ENCODE measurements at places on chromosomes 3 and 15.

- DNase-seq = no peak
Observed at GRCh38 chr15:101457696-101458095, 31.8 kb downstream of the PCSK6 start.

DNA sequence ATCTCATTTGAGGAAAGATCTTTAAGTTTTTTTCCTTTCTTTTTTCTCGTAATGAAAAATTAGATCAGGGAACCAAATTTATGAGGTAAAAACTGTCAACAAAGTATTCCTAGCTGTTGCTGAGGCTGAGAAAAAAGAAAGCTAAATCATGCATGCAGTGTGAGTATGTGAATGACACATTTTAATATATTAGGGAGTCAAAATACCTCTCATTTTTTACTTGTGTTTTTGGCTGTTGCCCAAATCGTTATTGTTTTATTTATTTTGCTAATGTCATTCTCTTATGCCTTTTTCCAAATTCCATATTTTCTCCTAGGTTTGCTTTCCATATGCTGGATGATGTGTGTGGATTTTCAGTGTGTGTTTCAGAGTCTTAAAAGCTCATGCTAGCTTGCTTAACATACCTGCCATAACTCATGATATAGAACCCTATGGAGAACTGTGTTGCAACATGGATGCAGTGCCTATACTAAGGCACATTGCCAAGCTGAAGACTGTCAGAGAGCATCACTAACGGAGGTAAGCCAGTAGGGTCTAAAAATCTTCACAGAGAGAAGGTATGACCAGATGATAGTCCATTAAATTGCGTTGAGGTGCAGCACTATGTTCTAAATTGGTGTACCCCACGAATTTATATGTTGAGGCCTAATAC is 629.5 kb upstream of the KCNMB2 start:
- DNase-seq = no peak

- no peak for DNase-seq
Observed at GRCh38 chr3:141650783-141651182, 87.3 kb upstream of the RNF7 start.

DNA sequence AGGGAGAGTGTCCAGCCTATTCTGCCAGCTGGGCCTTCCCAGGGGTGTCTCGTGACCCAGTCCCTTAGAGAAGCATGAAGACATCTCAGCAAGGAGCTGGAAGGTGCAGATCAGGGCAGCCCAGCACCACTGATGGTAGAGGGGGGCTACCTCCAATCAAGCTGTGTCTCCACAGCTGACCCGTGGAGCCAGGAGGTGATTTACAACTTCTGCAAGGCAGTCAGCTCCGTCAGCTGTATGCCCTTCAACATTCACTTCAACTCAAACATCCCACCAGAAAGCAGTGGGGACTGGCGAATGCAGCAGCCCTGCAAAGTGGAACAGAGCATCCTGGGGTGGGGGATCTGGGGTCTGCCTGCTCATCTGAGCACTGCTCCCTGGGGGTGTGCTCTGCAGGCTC is 32.6 kb upstream of the FRG2C start:
- DNase-seq = no peak

DNA sequence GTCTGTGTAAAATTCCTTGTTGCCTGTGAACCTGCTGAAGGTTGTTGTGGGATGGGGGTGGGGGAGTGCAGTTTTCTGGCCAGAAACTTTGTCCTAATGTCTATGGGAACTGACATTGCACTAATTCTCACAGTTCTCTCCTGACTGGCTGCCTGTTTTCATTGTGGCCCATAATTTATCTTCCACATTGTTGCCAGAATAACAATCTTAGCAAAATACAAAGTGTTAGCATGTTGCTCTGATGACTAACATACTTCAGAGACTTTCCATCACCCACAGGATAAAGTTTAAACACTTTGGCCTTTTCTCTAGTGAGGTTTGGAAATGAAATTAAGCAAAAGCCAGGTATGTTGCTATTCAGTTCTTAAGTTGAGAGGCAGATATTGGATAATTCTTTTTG is 81.4 kb upstream of the TBC1D5 start:
- DNase-seq = no peak

DNA sequence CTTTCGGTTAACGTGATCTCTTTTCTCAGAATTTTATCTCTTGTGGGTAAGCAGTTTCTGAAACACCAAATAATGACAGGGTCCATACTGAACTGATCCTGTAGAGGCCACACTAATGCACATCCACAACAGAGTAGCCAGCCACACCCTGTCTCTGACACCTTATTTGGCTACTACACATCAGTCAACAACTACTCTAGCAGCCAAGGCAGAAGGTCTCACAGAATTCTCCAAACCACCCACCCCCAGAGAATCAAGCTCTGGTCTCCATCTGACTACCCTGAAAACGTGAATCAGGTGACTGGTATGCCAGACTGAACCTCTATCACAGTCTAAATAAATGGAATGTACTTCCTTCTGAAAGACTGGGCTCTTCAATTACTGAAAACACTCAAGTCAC is 38.0 kb downstream of the EDC3 start:
- no peak for DNase-seq

DNA sequence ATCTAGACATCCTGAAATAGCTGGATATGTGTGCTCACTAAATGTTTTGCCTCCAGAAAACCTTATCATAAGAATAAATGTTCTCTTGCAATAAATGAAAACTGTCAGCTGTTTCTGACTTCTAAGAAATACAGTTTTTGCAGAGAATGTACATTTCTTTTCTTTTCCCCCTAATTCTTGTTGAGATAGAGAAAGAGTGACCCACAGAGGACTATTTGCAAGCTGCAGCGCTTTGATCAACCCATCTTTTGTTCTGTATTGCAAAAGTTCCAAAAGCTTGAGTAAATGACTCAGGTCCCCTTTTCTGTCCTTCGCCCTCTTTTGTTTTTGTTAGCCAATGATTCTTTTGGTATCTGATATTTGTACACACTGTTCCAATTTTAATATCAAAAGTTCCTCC is 141.9 kb downstream of the BBX start:
- no peak for DNase-seq

DNA sequence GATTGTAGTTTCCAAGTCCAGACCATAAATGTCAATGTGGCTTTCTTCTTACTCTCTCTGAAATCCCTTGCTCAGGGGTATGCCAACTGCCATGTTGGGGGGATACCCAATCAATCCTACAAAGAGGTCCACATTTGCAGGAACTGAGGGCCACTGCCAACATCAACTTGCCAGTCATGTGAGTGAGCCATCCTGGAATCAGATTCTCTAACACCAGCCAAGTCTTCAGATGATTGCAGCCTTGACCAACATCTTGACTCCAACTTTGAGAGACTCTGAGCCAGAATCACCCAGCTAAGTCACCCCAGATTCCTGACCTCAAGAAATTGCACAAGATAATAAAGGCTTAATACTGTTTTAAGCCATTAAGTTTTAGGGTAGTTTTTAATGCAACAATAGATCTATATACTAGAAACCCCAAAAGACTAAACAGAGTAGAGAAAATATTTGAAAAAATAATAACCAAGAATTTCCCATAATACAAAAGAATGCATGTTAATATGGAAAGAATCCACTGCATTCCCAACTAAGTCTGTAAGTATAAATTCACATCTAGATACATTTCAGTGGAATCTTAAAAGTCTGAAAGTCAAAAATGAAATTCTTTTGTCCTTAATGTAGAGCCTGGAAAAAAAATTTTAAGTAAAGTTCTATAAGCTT is 22.4 kb downstream of the ISG20 start:
- no peak for DNase-seq

DNA sequence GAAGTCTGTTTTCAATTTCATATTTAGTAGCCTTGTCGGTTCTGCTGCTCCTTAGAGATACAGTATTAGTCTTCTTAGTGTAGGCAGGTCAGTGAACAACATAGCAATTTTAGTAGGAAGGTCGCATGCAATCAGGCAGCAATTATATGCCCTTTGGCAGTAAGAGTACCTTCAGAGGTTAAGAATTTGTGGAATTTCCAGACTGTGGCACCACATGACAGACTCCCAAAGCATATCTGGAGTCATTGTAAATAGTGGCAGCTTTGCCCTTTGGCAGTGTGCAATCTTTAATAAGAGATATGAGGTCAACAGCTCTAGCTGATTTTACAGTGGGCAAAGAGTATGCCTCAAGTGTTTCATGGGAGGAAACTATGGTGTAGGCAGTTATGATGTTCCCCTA is 1532.5 kb upstream of the CADM2 start:
- DNase-seq = no peak
